ENCODE measurements at places on chromosomes 5 and 9.

- peak; percentile 46 for DNase-seq
These were observed 33.1 kb downstream of the APTX start for GRCh38 chr9:32968101-32969011.

- DNase-seq = peak; percentile 44
These were observed 73.6 kb upstream of the RETREG1 start for GRCh38 chr5:16690243-16690852.

DNA sequence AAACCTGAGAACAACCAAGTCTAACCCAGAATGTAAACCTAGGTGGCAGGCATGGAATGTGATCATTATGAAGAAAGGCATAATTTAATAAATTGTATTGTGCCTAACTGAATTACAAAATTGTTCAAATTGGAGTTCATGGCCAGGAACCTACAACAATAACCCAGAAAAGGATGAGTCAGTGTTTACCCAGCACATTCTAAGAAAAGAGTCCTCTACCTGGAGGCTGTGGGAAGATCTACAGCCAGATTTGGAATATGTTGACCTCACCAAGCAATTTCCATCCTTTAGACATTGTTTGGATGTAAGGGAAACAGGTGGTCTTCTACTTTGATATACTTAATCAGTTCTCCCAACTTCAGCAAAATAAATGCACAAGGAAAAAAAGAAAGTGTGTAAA lies 152.2 kb downstream of the TMEM161B start:
- DNase-seq = no peak

DNA sequence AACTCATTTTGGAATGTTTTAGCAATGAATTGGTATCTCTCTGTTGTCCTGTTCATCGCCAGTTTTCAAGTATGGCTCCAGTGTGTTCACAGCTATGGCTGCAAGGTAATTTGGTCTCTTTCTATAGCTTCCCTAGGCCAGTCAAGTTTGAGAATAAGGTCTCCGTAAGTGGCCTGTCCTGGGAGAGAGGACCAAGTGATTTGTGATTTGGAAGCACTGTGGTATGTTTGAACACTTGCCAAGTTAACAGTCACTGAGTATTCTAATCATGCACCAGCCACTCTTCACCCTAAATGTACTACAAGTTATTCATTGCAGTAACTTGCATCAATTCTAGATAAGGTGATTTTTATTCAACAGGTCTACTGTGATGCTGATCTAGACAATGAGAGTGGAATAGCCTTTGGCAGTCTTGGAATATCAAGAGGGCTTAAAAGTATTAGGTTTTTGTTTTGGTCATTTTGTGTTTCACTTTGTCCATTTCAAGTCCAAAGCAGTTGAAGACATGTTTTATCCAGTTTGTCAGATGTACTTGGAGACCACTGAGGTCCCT lies 41.1 kb downstream of the G3BP1 start:
- DNase-seq = no peak

DNA sequence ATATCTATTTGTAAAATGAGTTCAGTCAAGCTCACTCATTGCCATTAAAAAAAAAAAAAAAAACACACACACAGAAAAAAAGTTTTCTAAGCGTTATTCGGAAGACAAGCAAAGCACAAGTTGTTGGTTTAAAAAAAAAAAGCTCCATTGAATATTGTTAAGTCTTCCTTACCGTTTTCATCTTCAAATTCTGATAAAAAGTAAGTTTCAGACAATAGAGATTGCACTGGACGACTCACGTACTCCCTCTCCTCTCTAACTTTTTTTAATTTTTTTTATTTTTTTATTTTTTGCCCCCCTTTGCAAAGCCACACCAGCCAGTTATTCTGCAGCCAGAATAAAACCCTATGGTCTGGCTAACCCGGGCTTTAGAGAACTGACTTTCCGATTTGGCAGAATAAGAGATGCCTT lies 544 bp downstream of the ADAMTS6 start:
- DNase-seq = no peak

DNA sequence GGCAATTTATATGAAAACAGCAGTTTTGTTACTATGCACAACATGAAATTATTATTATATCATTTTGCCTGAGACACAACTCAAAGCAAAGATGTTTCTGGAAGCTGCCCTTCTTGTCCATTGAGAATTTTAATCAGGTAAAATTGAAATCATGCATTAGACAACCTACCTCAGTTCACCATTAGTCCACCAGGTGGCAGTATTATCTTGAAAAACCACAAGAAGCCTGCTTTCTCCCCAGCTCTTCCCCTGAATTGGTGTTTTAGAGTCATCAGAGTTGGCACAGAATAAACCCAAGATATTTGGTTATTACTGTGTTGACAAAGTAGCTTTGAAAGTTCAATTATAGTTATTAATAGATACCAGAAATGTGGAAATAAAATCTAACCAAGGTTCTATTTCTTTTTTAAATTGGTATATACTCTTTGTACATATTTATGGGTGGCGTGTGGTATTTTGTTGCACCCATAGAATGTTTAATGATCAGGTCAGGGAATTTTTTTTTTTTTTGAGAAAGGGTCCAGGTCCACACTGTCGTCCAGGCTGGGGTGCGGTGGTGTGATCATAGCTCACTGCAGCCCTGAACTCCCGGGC lies 25.7 kb downstream of the UTP15 start:
- peak; percentile 69 for DNase-seq

DNA sequence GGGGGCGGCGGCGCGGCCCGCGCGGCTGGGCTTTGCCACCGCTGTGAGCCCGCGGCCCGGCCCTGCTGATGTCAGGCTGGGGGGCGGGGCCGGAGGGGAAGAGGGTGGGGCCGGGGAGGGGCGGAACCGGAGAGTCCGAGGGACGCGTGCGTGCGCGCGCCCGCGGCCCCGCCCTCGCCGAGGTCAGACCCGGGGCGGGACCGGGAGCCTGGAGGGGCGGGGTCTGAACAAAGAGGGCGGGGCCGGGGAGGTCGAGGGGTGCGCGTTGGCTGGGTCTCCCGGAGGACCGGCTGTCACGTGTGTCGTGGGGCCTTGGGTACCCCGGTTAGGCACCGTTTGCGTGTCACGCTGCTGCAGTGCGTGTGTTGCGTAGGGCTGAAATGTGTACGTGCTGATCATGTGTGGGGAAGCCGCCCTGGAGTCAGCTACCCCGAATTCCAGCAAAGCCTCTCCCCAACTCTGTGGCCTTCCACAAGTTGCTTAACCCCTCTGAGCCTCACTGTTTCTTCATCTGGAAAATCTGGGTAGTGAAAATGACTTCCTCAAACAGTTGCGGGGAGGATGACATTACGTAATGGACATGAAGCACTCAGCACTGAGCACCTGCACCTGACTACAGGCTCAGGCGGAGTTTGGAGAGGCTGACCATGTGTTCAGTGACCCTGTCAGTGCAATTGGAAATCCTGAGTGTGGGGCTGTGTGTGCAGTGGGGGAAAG lies at the start of gene RALGDS:
Gene RALGDS (minus strand): TSS at position 43 of the 717 bp plus-strand sequence. CDS start 86 bp downstream, outside the sequence.
- peak; percentile 94 for DNase-seq

DNA sequence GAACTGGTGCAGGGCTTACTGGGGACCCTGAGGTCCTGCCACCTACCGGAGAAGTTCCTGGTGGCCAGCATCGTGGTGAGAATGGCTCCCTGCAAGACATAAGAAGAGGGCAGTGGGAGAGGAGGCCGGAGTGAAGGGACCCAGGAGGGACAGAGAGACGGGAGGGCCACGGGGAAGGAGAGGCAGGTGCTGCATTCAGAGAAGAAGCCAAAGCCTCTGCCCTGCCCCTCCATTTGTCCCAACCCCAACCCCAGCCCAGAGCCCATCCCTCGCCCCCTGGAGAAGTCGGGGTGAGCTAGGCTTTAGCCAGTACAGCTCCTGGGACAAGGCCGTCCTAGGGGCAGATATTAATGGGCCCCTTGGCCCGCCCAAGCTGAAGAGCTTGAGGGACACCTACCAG lies 41.8 kb downstream of the CAMK2A start:
- DNase-seq = no peak

DNA sequence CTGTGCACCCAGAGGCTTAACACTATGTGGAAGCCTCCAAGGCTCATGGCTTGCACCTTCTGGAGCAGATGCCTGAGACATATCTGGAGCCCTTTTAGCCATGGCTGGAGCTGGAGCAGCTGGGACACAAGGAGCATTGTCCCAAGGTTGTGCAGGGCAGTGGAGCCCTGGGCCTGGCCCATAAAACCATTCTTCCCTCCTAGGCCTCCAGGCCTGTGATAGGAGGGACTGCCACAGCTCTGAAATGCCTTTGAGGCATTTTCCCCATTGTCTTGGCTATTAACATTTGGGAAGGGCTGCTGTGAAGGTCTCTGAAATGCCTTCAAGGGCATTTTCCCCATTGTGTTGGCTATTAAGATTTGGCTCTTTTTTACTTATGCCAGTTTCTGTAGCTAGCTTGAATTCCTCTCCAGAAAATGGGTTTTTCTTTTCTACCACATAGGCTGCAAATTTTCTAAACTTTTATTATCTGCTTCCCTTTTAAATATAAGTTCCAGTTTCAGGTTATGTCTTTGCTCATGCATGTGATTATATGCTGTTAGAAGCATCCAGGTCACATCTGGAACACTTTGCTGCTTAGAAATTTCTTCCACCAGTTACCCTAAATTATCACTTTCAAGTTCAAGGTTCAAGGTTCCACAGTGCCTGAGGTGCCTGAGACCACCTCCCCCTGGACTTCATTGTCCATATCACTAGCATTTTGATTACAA lies 221.2 kb downstream of the ADAMTSL1 start:
- DNase-seq = no peak

GRCh38 chr5:2496891-2497290 lies 254.6 kb downstream of the IRX2 start:
- DNase-seq = no peak

GRCh38 chr5:14038341-14038959 lies 94.0 kb upstream of the DNAH5 start:
- no peak for DNase-seq

GRCh38 chr5:93599001-93599379 lies 16.0 kb downstream of the NR2F1 start:
- no peak for DNase-seq

DNA sequence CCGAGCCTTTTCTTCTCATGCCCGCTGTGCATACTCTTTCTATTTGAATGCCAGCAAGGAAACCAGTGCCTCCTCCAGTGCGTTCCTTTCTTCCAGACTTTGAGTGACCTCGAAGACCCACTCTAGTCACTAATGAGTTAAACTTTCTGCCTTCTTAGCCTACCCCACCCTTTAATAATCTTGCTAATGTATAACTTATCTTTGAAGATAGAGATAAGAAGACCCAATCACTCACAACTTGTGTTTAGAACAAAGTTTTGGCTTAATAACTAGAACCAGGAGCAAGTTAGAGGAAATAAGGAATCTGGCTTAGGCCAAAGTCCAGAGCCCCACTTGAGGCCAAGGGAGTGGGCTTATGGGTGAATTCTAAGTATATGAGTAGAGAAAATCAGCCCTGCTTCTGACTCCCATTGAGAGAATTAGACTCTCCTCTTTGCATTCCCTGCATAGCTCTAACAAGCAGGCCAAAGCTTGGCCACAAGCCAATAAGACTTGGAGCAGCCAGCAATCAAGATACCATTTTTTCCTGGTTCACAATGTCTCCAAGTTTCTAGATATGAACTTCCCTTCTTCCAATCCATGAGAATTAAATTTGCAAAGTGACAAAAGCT lies 181.5 kb upstream of the PIK3R1 start:
- DNase-seq = peak; percentile 22

- DNase-seq = no peak
These were observed 19.8 kb upstream of the AIF1L start for GRCh38 chr9:131076347-131077195.

DNA sequence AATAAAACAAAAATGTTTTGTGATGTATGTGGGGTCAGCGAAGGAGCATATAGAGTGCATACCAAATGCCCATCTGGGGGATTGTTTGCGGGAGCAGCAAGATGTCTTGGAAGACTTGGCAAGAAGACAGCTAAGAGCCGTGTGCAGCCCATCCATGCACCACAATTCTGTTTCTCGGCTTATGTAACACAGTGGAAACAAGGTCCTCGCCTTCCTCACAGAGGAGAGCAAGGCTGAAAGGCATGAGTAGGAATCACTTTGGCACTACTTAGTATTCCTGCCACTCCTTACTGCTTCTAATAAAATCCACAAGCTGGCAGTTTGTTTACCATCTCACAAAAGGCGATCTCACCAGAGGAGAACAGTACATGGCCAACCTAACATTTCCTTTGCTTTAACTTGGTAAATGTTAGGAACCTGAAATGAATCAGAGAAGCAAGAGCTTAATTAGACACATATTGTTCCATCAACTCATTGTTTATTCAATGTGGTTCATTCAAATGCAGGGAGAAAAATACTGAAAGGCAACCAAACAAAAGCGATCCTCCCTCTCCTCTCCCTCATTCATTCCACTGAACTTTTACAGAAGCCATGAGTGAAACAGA lies 648.1 kb downstream of the ACTL7B start:
- DNase-seq = no peak

GRCh38 chr5:63025679-63026078 lies 447.1 kb downstream of the LRRC70 start:
- DNase-seq = no peak

- DNase-seq = no peak
These were observed 598.3 kb upstream of the FAM174A start for GRCh38 chr5:99936911-99937310.

DNA sequence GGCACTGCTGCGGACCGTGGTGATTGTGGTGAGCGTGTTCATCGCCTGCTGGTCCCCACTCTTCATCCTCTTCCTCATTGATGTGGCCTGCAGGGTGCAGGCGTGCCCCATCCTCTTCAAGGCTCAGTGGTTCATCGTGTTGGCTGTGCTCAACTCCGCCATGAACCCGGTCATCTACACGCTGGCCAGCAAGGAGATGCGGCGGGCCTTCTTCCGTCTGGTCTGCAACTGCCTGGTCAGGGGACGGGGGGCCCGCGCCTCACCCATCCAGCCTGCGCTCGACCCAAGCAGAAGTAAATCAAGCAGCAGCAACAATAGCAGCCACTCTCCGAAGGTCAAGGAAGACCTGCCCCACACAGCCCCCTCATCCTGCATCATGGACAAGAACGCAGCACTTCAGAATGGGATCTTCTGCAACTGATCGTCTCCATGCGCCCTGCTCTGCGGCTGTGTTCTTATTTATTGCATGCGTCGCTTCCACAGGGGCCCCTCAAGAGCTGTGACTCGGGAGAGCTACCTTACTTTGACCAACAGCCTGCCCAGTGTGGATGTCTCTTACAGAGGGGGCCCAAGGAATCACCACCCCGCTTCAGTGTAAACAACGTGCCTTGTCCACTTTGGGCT lies 10.8 kb downstream of the S1PR3 start:
- DNase-seq = no peak

DNA sequence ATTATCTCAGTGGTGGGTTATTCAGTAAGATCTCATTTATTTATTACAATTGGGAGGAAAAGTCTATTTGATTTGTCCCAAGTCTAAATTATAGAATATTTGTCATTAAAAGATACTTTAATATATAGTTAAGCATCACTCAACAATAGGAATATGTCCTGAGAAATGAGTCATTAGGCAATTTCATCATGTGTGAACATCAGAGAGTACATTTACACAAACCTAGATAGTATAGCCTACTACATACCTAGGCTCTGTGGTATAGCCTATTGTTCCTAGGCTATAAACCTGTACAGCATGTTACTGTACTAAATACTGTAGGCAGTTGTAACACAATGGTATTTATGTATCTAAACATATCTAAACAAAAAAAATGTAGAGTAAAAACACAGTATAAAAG lies 135.0 kb upstream of the RASA1 start:
- no peak for DNase-seq

Measured in BE2C (cell line).